H1 (cell line): ENCODE measurements at places on chromosomes 6 and 20. TPM values are rescaled to one million over a fixed set of nuclear protein-coding genes. Genes with fewer than 3 reads are reported as not detected.

The MYLK2 gene
- 0.22 TPM in 1 of 2 replicates, not detected in the other for total RNA-seq

The SOBP gene
- 6.2 and 7.4 TPM in 2 replicates for total RNA-seq

DNA sequence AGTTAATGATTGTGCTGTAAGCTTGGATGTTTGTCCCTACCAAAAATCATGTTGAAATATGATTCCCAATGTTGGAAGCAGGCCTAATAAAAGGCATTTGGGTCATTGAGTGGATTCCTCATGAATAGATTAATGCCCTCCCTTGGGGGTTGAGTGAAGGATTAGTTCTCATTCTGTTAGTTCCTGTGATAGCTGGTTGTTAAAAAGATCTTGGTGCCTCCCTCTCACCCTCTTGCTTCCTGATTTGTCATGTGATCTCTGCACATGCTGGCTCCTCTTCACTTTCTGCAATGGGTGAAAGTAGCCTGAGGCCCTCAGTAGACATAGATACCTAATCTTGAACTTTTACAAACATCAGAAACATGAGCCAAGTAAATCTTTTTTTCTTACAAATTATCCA is 115.6 kb upstream of the HCRTR2 start:
- DNase-seq = no peak

- no peak for DNase-seq
Measured at GRCh38 chr20:2604506-2604835, 48.0 kb upstream of the NOP56 start.

The TRERF1 gene
- 21.5 and 22.8 TPM in 2 replicates for total RNA-seq

DNA sequence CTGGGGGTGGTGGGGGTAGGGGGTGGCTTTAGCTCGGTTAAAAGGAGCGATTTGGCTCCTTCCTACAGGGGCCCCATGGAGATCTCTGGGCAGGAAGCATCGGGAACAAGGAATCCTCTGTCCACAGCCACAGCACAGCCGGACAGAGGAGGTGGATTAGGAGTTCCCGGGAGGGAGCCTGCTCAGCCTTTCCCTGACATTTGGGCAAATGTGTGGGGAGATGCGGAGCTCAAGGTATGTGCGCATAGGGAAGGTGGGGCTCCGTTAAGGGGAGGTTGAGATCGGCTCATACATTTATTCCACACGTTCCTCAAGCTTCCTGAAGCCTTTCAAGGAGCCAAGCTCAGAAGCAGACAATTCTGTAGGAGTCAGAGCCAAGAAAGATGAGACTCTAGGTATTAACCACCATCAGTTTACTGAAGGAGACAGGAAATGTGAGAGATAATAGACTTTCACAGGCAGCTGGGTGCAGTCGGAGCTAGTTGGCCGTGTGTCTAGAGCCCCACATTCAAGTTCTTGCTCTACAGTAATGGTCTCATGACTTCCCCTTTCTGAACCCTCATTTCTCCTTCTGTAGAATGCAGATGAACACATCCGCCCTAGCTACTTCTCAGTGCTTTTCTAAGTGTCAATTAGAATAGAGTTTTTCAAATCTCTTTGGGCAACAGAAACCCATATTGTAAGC is 40.8 kb upstream of the EPB41L1 start:
- DNase-seq = no peak

DNA sequence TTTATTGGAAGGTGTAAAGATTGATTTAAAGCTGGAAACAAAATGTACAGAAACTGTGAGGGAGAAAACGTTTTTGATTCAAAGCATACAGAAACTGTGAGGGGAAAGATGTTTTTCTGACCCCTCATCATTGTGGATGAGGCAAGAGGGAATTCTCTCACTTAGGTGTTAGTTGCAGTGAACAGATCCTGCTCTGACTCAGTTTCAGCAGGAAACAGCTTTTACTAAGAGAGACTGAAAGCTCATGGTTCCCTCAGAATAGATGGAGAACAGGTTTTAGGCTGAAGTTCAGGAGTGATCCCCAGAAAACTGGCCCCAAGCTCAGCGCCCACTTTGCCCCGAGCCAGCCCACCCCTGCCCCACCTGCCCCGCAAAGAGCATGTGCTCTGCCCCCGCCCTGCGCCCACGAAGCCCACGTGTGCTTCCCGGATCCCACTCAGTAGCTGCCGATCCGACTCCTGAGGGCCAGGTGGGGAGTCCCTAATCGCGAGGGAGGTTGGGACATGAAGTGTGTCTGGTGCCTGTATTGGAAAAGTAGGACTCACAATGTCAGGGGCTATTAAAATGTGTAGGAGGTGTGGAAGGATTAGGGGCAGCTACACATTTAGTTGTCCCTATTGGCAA is 41.2 kb downstream of the DUSP22 start:
- DNase-seq = no peak

- DNase-seq = no peak
Measured at GRCh38 chr6:31750411-31751022, 10.7 kb downstream of the MSH5 start.

The FKBP1C gene
- total RNA-seq = 0.74 and 1.2 TPM in 2 replicates

The OR2J3 gene
- total RNA-seq = not detected in 2 replicates

- DNase-seq = no peak
Measured at GRCh38 chr6:25050356-25050755, 114.6 kb upstream of the RIPOR2 start.
